CD4-positive, alpha-beta T cell treated with Interleukin-6 for 4 hours (primary cell): ENCODE measurements at places on chromosomes 1 and 21.

DNA sequence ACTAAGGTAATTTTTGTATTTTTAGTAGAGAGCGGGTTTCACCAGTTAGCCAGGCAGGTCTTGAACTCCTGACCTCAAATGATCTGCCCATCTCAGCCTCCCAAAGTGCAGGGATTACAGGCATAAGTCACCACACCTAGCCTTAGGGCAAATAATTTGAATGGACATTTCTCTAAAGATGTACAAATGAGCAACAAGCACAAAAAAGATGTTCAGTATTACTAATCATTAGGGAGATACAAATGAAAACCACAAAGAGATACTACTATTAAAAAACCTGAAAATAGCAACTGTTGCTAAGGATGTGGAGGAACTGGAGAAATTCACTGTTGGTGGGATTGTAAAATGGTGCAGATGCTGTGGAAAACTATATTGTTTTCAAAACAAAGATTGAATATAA lies 79.1 kb downstream of the GABPA start:
- DNase-seq = no peak

GRCh38 chr1:56215771-56216170 lies 363.6 kb downstream of the PLPP3 start:
- no peak for DNase-seq

DNA sequence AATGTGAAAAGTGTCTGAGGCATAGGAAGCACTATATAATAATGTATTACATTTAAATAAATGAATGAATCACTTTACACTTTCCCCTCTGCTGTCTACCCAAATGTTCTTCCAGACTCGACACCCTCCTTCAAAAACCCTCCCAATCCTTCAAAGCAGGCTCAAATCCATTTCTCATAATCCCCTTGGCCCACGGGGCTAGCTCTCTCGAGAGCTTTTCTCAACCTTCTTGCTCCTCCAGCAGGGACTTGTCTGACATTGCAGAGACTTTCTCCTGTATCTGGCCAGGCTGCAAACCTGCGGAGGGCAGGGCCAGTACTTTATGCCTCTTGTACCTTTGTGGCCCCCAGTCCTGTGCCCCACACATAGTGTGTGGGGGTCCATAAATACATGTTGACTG lies 14.1 kb upstream of the CNTN2 start:
- no peak for DNase-seq

- DNase-seq = no peak
Observed at GRCh38 chr1:23088027-23088426, 68.8 kb downstream of the KDM1A start.
